ENCODE measurements at places on chromosomes 2 and 18.

DNA sequence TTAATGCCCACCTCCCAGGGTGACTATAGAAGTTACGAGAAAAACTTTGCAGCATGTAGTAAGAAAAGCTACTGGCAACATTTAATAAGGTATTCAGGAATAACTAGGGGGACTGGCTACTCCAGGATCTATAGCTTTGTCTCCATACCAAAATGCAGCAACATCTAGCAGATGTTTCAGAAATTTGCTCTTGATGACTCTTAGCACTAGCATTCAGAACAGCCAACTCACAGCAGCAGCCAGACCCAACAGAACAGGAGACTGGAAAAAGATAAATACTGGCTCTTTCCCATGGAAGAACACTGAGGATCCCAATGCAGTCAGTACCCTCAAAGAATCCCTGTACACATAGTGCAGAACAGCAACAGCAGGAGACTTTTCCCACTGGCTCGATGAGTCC is 105.0 kb downstream of the PRKRA start:
- DNase-seq, result no peak

DNA sequence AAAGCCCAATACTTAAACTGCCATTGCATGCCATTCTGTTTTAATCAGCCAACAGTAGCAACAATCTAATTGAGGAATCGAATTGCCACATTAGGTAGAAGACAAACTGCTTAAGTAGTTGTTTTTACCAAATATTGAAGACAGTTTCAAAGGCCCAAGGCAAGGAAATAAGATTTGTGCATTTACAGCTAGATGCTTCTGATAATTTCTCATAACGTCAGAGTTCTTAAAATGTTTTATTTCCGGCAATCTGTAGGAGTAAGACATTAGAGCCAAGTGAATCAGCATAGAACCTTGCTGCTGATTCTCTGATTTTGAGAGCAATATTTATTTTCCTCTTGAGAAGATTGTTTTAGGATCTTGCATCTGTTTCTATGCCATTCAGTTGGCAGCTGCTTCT is 174.3 kb downstream of the RBM43 start:
- no peak for DNase-seq

DNA sequence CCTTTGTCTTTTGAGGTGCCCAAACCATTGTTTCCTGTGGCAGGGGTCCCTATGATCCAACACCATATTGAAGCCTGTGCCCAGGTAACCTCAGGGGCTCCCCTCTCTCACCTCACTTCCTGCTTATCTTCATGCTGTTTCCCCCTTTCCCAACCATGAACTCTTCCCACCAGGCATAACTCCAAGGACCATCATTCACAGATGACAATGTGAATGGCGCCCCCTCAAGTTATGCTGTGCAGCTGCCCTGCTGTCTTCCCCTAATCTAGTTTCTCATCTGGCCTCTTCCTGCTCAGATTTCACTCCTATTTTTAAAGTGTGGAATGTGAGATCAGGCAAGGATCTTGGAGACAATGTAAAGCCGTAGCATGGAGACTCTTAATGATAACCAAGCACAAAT is 1.4 kb downstream of the GMPPA start:
- no peak for DNase-seq

- DNase-seq, result no peak
Observed at GRCh38 chr2:26268213-26268612, 23.5 kb downstream of the HADHB start.

DNA sequence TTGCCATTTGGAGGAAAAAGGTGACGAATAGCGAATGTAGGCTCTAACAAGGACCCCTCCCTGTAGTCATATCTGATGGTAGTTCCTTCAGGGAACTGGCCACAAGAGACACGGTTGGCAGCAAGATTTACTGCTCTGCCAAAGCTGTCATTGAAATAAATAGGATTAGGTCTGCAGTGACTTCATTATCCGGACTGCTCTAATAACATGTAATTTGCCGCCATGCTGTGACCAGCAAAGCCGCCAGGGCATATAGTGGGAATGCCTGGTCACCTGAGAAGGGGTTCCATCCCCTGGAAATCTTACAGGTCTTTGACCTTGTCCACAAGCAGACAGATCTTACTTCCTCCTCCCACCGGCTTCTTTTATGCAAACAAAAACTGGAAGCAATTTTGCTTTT is 59.4 kb upstream of the LAPTM4A start:
- DNase-seq, result no peak

DNA sequence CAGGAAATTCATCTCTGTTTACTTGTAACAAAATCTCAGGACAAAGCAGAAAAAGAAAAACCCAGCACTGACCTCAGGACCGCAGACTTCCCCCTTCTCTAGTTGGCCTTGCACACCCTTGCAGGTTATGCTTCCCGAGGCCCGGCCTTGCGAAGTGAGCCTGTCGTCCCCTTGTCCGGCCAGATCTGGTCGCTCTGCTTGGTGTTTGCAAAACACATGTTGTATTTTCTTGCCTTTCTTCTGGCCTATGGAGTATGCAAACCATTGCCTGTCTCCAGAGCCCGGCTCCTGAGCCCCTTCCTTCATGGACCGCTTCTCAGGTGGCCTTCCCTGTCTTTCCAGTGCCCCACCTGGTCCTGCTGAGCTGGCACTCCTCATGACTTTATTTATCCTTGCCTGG is 4.8 kb downstream of the IMPA2 start:
- DNase-seq, result no peak

DNA sequence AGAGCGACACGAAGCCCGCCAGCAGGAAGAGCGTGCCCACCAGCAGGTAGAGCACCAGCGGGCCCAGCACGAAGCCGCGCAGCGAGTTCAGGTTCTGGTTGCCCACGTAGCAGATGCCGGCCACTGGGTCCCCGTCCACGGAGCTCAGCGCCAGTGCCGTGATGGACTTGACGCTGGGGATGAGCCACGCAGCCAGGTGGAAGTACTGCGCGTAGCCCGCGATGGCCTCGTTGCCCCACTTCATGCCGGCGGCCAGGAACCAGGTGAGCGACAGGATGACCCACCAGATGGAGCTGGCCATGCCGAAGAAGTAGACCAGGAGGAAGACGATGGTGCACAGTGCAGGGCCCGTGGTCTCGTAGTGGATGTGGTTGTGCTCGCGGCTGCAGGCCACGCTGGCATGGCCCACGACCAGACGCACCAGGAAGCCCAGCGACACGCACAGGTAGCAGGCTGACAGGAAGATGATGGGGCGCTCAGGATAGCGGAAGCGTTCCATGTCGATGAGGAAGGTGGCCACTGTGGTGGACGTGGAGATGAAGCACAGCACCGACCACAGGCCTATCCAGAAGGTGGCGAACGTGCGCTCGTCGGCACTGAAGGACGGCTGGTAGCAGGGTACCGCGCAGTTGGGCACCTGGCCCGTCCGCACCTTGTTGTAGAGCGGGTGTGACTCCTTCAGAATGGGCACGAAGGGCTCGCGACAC is 2.1 kb downstream of the FZD5 start:
- DNase-seq, result no peak

GRCh38 chr2:5495586-5495985 is 196.6 kb upstream of the SOX11 start:
- no peak for DNase-seq

DNA sequence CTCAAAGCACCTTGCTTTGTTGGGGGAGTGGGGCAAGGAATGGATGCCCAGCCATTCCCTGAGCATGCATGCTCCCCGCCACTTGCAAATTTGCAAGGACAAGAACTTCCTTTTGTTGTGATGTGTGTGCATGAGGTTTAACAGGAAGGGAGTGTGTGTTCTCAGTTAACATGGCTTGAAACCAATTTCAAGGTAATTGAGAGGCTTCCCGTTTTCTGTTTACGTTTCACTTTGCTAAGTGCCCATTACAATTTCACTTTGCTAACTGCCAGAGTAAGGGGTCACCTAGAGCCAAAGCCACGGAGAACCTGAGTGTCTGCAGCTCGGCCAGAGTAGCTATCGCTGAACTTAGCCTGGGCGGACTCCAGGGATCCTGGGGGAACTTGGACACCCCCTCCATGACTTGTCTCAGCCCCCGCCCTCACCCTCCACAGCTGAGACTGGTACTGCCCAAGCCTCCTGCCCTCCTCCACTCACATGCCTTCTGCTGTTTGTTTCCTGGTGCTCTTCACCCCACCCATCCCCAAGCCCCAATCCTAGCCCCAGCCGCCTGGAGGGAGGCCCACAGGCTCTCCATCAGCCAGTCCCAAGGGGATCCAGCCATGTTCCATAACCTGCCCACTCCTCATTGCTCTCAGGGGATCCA is 53.6 kb upstream of the LAPTM4A start:
- no peak for DNase-seq

- DNase-seq, result peak; percentile 41
Observed at GRCh38 chr18:24075767-24076597, 61.4 kb downstream of the TTC39C start.

- no peak for DNase-seq
Observed at GRCh38 chr2:100924520-100925451, 77.3 kb upstream of the RPL31 start.

GRCh38 chr2:232075080-232075479 is 113.6 kb downstream of the DIS3L2 start:
- no peak for DNase-seq

GRCh38 chr18:1012775-1013174 is 108.1 kb downstream of the ADCYAP1 start:
- no peak for DNase-seq

GRCh38 chr2:139622691-139623090 is 842.5 kb upstream of the NXPH2 start:
- DNase-seq, result no peak

DNA sequence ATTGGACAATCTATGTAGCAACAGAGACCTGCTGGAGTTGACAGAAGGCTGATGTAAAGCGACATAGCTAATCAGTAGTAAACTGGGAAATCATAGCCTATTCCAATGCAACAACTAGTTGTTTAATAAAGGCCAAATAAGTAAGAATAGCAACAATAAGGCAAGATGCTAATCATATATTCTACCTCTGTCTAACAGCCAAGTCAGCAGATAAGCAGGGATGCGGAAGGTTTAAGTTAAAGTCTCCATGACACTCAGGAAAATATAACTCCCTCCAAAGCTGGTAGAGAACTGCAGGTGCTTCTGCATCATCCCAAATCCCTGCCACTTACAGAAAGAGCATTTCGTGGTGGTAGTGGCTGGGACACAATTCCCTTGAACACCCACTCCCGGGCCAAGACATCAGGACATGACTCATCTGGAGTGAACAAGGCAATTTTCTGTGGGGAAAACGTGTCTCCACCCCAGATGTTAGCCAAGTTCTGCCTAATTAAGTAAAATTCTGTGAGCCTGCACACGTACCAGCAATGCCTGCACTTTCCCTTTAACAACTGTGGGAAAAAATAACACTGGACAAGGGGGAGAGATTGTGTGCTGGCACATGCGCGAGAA is 413.6 kb upstream of the ID2 start:
- peak; percentile 36 for DNase-seq

DNA sequence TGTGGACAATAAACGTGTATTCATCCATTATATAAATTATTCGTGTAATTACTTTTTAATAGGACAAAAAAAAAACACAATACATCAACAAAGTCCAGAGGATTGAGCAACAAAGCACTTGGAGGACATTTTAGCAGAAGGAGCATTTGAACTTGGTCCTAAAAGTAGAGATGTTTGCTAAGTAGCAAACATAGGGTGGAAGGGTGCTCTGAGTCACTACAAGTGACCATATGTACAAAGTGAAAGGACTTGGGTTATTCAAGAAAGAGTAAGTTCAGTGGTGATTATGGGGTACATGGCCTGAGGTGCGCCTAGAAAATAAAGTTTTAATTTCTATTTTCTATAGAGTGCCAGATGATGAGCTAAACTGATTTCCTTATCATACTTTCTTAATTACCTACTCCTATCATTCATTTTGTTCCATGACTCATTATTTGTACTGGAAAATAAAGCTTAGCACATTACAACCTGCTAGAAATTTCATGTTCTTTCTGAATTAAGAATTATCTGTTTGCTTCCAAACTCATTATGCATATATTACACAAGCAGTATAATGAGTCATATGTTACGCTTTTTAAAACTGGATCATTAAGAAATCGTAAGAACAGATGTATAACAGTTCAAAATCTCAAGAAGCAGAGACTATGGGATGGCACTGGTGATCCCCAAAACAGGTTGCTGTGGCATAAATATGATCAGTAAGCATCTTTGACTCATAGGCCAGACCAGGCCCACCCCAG is 13.1 kb upstream of the PPP1R1C start:
- no peak for DNase-seq

GRCh38 chr2:230414302-230414701 is 1.7 kb upstream of the SP100 start:
- DNase-seq, result no peak

- no peak for DNase-seq
Observed at GRCh38 chr2:39629646-39630045, 36.1 kb upstream of the TMEM178A start.

GRCh38 chr18:48975817-48976649 is 25.3 kb upstream of the SMAD7 start:
- DNase-seq, result peak; percentile 30

DNA sequence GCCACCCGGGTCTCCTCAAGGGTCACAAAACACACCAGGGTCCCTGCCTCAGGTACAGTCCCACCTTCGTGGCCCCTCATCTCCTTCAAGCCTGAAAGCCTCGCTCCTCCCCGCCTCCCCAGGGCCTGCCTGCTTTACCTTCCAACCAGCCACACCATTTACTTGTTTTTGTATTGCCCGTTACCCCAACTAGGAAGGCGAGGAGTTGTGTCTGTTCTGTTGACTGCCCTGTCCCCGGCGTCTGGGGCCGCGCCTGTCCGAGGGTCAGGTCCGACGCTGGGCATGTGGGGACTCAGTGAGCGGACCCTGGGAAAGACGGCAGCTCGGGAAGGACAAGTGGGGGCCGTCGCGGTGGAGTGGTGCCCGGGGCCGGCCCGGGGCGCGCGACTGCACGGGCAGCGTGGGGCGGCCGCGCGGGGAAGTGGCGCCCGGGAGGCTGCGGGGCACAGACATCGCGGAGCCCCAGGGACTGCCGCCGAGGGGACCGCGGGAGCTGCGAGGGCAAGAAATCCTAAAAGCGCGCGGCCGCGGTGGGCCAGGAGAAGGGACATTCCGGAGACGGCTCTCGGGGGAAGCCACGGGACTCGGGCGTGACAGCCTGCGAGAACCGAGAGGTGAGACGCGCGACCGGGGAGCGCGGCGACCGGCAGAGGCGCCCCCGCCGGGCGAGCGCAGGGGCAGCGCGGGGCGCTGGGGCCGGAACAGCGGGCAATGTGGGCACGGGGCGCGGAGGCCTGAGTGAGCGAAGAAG is 797 bp upstream of the GRHL1 start:
- no peak for DNase-seq

DNA sequence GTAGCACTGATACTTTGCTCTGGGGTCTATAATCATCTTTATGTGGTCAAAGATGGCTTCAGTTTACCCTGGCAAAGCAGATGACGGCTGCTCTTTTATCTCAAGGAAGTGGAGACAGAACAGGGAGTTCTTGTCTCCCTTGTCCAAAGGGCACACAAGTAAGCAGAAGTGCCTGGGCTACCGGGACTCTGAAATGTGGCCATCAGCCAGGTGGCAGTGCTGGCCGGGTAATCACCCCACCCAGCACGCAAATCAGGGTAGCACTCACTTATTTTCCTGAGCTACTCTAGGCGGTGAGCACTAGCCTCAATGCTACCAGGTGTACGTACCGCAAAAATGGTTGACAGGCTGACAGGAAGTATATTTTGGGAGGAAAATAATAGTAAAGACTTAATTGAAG is 119.7 kb upstream of the ETAA1 start:
- DNase-seq, result no peak
